ENCODE measurements at places on chromosomes 12 and 14.

DNA sequence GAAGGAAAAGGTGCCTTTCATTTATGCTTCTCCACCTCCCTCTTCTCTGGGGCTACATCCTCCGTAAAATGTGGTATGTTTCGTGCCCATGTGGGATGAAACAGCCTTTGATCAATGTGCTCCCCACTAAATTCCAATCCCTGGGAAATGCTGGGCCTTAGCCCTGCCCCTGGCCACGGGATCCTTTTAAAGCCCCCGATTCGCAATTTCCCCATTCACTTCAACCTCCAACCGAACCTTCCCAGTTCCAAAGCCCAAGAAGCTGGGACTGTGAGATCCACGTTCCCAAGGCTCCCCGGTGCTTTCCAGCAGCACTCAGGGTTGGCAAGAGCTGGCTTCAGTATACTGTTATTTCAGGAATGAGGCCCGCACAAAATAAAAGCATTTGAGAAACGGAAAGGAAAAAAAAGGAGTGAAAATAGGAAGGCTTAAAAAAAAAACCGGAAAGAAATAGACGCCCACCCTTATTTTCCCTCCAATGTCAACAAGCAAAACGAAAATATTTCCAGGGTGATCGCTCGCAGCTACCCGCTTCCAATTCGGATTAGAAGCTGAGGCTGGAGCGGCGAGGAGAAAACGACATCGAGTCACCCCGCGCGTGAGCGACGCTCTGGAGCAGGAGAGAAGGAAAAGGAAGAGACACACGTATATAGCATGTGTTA, 1.3 kb upstream of the FOXG1 start:
- DNase-seq = no peak

GRCh38 chr14:49862089-49862673, 9.6 kb upstream of the NEMF start:
- peak; percentile 74 for DNase-seq

DNA sequence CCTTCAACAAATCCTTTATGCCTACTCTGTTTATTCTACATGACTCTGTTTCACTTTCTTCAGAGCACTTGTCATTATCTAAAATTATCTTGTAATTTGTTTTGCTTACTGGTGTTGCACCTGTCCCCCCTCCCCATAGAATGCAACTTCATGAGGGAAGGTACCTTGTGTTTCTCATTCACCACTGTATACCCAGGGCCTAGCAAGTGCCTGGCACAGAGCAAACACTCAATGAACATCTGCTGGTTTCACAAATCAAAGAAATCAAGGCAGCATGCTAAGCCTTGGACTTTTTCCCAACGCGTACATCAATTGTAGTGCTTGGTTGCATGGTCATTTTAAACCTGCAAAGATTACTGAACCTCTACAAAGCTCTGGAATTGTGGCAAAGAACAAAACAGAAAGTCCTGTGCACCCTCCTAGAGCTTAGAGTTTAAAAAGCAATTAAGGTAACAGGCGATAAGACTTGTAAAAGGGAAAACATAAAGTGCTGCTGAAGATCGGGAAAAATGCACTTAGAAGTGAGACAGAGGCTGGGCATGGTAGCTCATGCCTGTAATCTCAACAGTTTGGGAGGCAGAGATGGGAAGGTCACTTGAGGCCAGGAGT, 479.1 kb downstream of the MED13L start:
- no peak for DNase-seq

GRCh38 chr14:71336489-71337192, 429.4 kb downstream of the PCNX1 start:
- DNase-seq = no peak

DNA sequence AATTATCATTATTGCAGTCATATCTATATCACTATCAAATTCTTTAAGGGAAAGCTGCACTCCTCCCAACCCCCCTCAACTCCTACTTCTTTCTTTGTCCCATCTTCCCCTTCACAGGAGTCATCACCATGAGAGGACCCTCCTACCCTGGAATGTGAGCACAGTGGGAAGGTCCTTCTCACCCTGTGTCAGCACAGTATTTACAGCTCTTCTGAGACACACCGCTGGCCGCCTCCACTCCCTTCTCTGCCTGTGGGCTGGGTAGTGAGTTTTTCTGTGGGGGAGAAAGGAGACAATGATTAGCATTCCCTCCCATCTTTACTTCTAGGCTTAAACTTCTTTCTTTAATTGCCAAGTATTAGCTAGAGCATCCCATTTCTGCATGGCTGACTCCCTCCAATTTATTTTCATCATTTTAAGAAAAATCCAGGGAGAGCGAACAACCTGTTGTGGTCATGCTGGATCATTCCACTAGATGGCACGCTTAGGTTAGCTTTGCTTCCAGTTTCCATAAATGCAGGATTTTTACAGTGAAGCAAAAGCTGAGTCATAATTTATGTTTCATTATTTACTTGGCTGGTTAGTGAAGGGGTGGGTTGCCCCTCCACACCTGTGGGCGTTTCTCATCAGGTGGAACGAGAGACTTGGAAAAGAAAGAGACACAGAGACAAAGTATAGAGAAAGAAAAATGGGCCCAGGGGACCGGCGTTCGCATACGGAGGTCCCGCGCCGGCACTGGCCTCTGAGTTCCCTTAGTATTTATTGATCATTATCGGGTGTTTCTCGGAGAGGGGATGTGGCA, 188.5 kb downstream of the ALX1 start:
- peak; percentile 25 for DNase-seq

DNA sequence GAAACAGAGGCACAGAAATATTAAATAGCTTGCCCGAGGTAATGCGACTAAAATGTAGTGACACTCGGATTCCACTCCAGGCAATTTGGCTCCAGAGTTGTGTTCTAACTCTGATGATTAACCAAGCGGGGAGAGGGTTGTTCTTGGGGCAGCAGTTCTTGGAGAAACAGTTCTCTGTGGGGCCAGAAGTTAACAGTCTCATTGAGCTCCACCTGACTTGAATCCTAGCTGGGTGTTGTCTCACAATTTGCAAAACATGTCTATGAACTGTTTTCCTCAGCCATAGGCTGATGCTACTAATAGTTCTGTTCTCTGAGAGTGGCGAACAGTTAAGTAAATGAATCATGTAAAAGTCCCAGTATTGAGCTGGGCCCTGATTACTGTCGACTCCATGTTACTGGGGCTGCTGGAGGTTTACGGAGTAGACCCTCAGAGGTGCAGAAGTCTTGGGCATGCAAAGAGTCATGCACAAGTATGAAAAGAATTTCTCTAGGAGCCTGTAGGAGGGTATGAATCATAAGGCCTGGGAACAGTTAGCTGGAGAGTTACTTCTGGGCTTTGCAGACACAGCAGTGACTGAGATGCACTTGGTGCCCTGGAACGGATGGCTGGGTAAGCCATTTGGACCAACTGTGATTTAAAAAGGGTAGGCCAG, 15.4 kb upstream of the NIN start:
- DNase-seq = no peak

Data from AG09319 (cell line).